Globus pallidus (tissue), 1 donor: ENCODE measurements at places on chromosomes 12 and 14.

DNA sequence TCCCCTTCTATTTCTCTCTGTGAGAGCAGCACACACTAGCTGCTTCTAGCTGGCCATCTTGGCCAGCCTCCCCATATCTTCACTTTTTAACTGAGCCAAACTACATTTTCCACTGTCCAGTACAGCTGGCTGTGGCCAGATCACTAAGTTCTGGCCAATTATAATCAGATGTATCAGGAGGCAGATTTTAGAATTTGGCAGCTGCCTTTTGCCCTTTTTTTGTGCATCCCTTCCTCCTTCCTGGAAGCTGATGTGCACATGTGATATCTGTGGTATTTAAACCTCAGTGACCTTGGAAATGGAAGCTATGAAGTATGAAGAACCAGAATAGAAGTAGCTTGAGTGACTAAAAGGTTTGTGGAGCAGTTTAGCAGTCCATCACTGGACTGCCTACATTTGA is 49.8 kb upstream of the ANO6 start:
- DNase-seq = no peak

DNA sequence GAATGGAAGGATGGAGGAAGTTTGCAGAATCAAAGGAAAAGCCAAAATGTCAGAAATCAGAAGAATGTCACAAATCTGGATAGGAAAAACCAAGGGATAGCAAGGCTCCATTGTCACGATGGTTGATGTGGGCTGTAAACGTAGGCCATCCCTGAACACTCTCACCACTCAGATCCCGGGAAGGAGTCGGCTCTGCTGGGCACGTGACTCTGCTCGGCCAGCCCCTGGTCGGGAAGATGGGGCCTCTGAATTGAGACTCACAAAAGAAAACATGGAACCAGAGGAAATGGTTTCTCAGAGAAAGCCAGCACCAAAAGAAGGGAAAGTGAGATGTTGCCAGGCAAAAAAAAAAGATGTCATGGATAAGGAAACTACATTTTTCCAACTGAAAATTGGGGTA is 26.2 kb downstream of the TCP11L2 start:
- no peak for DNase-seq

DNA sequence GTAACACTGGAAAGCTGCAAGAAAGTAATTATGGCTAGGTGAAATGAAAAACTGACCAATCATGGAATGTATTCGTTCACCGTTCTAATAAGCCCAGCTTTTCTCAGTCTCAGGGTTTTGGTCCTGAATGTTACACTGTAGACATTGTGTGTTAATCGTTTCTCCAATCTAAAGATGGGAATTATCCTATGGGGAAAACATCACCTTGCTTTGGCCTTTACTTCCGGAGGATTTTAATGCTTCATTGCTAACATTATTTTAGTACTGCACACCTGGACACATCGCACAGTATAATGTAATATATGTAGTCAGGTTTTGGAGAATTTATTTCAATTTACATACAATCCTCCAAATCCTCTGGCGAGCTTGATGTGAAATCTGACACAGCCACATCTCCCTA is 1.2 kb upstream of the TRHDE start:
- no peak for DNase-seq

DNA sequence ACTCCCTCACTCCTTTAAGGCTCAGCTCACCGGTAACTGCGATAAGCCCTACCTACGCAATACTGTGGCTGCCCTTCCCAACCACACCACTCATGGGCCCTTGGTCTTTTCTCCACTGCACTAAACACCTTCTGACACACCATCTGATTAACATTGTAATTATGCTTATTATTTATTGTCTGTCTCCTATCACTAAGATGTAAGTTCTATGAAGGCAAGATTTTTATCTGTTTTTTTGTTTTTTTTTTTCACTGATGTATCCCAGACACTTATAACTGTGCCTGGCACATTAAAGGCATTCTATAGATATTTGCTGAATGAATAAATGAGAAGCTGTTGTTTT is 34.2 kb upstream of the PYGL start:
- DNase-seq = no peak

DNA sequence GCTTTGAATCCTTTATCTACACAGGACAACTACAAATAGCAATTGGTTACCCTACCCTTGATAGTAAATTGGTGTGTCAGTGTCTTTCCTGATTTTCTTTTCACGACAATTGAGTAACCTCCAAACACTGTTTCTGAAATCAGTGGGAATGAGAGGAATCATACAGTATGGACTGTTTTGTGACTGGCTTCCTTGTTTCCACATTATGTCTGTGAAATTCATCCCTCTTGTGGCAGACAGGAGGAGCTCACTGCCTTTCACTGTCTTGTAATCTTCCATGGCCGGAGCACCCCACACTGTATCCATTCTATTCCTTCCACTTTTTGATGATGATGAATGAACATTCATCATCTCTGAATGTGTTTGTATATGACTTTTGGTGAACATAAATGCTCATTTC is 164.0 kb upstream of the PZP start:
- DNase-seq = peak; percentile 50

- no peak for DNase-seq
These were observed 118.0 kb upstream of the CDKN3 start for GRCh38 chr14:54278665-54279295.

DNA sequence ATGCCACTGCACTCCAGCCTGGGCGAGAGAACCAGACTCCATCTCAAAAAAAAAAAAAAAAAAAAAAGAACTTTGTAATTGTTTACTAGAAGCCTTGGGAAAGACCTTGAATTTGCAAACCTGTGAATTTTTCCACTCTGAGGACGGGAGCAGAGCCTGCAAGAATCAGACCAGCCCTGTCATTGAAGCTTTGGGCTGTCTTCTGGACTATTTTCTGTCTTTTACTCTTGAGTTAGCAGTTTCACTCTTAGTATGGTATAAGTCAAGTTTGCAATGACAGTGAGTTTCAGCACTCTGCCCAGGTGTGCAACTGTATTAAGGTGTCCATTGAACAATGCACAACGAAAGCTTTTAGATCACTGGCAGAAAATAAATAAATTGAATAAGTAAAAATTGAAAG is 81.4 kb upstream of the KRAS start:
- no peak for DNase-seq

GRCh38 chr12:15220915-15221885 is at the start of gene RERG:
TSS of gene RERG (minus strand) at chr12:15221417. CDS start at chr12:15217489, 3,928 bp downstream.
- DNase-seq = peak; percentile 73

DNA sequence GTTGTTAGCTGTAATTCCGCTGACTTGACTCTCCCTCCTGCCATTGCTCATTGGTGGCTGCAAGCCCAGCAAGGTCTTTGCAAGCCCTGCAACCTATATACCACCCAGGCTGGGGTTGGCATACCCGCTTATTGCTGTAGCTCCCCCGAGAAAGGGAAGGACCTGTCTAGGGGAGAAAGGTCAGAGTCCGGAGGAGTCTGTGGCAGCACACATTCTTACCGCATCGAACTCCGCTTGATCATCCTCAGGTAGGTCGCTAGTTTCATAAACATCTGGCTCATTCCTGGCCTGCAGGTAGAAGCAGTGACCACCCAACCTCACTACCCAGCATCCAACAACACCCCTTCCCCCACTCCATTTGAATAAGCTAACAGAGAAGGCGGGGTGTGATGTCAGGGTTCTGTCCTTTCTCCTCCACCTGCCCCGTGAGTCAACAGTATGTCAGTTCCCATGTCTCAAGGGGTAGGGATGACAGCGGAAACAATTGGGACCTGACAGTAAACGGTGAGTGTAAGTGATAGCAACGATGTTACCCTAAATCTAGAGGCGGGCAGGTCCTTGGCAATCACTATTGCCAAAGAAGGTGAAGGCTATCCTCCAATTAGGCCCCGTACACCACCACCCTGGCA is 1.1 kb downstream of the DCTN2 start:
- DNase-seq = no peak

DNA sequence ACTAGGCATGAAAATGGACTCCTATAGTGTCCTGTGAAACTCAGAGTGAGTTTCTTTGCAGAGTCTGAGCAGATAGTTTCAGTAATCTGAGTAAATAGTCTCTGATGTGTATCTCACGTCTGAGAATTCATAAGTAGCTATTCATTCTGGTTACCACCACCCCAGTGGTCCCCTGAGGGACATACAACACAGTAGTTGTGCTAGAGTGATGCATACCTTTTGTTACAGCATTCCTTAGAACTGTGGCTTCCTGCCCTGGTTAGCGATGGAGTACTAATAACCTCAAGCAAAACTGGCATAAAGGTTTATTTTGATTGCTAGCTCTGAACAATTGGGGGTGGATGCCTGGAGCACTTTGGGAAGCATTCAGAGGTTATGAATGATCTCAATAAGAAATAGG is 114.7 kb downstream of the DAAM1 start:
- no peak for DNase-seq

- DNase-seq = peak; percentile 16
These were observed 691 bp downstream of the ZFYVE26 start for GRCh38 chr14:67815573-67816225.

- DNase-seq = no peak
These were observed 12.7 kb upstream of the LRIG3 start for GRCh38 chr12:58932806-58933681.

- DNase-seq = no peak
These were observed 36.7 kb upstream of the BEGAIN start for GRCh38 chr14:100623961-100624360.

- peak; percentile 78 for DNase-seq
These were observed at the start of gene DYRK4 for GRCh38 chr12:4562034-4562657. TSS of gene DYRK4 (plus strand) at chr12:4562208. CDS start at chr12:4562246, 38 bp downstream.

- no peak for DNase-seq
These were observed 7.6 kb downstream of the FCF1 start for GRCh38 chr14:74720526-74720925.

DNA sequence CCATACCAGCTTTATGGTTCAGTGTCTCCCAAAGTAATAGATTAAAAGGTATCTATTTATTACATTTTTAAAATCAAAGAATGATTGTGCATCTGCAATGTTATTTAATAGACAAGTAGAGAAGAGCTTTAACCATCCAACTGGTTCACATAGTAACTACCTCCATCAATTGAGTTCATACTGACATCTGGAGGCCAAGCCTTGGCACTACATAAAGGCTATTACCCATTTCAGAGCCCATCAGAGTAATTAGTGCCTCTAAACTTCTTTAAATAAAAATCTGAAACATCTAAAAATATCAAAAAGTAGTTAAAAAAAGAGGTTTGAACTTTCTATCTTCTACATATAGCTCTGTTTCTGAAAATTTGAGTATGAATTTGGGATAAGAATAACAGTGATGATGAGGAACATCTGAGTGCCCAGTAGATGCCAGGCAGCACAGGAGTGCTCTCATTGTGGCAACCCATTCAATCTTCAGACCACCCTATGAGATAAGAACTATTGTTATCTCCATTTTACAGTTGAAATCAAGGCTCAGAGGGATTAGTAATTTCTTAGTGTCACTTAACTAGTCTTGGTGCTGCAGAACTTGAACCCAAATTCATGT is 132.9 kb upstream of the DAAM1 start:
- DNase-seq = peak; percentile 36

GRCh38 chr14:54232735-54233134 is 164.1 kb upstream of the CDKN3 start:
- DNase-seq = no peak
